Kidney glomerular epithelial cell (primary cell): ENCODE measurements at places on chromosomes 5 and 9.

DNA sequence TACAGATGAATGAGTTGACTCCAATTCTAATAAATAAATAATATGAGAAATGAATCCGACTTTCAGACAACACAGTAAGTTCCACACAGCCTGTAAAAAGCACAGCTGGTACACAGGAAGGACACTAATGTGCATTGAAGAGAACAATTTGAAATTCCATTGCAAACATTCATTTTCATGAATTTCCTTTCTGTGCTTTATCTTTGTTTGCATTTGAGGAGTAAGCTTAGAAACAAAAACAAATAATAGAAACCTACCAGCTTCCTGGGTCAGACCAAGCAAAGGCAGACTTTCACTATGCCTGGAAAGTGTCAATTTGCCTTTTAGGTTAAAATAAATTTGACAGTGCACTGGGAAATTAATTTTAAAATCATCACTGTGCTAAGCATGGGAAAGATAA lies 143.8 kb upstream of the VLDLR start:
- DNase-seq: peak; percentile 49

- DNase-seq: no peak
Measured at GRCh38 chr5:5381310-5381913, 41.1 kb upstream of the ICE1 start.

DNA sequence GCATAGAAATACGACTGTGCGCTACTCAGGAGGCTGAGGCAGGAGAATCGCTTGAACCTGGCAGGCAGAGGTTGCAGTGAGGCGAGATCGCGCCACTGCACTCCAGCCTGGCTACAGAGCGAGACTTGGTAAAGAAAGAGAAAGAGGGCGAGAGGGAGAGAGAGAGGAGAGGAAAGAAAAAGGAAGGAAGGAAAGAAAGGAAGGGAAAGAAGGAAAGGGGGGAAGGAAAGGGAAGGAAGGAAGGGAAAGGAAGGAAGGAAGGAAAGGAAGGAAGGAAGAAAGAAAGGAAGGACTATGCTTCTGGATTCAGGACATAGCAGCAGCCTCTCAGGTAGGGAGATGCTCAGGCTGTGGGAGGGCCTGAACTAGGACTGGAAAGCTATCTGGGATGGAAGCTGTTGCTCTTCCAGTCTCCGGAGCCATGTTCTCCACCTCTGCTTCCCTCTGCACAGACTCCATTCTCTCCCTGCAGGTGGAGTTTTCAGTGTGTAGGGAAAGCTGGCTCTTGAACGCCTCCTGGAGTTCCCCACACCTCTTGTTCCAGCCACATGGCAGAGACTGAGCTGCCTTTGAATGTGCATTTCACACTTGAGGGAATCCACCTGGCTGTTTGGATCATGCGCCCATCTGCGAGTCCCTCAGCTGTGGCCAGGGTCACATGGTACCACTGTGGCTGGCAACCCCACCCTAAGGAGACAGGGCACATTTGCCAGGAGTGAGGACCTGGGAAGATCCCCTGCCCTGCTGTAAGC lies 9.1 kb downstream of the SWI5 start:
- DNase-seq: no peak

GRCh38 chr5:117318528-117318927 lies 743.9 kb upstream of the SEMA6A start:
- no peak for DNase-seq

DNA sequence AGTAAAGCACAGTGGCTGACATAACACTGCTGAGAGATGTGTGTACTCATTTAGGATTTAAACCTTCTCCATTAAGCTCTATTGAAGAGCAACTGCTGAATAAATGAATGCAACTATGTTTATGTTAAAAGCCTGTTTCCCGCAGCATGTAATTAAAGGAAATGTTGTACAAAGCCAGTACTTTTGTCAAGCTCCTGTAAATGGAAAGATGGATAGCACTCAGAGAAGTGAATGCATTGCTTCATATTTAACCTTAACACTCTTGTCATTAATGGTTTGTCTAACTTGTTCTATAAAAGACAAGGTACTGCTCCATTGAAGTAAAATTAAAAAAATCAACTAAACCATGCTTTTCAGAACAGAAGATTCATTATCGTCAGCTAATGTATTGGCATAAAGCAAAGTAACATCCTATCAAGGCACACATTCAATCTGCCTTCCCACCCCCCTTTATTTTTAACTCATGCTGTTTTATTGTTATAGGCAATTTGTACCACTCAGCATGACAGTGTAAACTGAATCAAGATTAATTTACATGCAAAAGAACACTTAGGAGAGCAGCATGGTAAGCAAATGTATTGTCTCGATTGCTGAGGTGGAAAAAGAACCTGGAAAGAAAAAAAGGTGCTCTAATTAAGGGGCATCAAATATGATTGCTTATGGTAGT lies 240.9 kb upstream of the TBCA start:
- no peak for DNase-seq

DNA sequence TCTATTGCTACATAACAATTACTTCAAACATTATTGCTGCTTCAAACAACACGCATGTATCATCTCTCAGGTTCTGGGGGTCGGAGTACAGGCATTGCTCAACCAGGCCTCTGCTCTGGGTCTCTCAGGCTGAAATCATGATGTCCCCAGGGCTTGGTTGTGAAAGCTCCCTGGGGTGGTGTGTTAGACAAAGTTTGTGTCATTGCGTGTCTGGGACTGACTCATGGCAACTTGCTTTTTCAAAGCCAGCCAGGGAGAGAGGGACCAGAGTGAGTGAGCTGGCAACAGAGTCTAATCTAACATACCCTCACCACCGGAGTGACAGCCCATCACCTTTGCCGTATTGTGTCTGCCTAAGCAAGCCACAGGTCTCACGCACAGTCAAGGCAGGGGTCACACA lies 259.2 kb upstream of the NFIL3 start:
- DNase-seq: no peak

GRCh38 chr5:82234885-82235284 lies 43.3 kb downstream of the RPS23 start:
- no peak for DNase-seq

- no peak for DNase-seq
Measured at GRCh38 chr9:90773617-90774016, 28.0 kb upstream of the SYK start.

GRCh38 chr9:70675868-70676370 lies 261.5 kb upstream of the KLF9 start:
- no peak for DNase-seq

DNA sequence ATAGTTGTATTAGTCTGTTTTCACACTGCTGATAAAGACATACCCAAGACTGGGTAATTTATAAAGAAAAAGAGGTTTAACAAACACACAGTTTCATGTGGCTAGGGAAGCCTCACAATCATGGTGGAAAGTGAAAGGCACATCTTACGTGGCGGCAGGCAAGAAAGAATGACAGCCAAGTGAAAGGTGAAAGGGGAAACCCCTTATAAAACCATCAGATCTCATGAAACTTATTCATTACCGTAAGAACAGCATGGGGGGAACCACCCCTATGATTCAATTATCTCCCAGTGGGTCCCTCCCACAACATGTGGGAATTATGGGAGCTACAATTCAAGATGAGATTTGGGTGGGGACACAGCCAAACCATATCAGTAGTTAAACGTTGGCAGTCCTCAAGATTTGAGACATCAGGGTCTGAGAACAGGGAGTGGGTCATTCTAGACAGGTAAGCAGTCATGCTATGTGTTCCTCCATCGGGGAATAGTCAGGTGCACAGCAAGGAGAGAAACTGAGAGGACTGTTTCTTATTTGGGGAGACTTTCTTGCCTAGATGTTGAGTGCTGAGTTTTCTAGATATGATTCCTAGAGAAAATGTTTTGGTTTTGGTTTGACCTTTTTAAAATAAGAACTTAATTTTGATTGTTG lies 45.8 kb upstream of the ENTREP1 start:
- DNase-seq: no peak

- DNase-seq: no peak
Measured at GRCh38 chr9:16540743-16541613, 329.5 kb downstream of the BNC2 start.

GRCh38 chr9:95004411-95005277 lies 278.1 kb downstream of the AOPEP start:
- peak; percentile 31 for DNase-seq

- DNase-seq: no peak
Measured at GRCh38 chr5:44987026-44987425, 178.3 kb downstream of the MRPS30 start.

DNA sequence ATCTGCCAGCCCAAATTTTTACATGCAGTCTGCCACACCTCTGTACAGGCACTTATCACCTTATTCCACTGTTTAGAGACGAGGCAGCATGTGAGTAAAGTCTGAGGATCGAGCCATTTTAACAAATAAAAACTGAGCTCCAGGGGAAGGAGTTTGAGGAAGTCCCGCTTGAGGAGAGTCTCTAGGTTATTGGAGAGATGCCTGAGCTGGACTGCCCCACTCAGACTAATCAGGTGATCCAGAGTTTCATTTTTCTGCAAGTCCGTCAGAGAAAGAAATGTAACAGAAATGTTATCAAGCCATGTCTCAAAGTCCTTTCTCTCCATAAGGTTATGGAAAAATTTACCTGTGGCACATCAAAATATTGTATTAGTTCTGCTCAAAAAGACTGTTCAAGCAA lies 5.3 kb downstream of the FBXW2 start:
- DNase-seq: no peak

GRCh38 chr5:53820119-53820801 lies 259.8 kb downstream of the NDUFS4 start:
- no peak for DNase-seq

GRCh38 chr5:80919678-80920196 lies 40.4 kb upstream of the RASGRF2 start:
- no peak for DNase-seq

DNA sequence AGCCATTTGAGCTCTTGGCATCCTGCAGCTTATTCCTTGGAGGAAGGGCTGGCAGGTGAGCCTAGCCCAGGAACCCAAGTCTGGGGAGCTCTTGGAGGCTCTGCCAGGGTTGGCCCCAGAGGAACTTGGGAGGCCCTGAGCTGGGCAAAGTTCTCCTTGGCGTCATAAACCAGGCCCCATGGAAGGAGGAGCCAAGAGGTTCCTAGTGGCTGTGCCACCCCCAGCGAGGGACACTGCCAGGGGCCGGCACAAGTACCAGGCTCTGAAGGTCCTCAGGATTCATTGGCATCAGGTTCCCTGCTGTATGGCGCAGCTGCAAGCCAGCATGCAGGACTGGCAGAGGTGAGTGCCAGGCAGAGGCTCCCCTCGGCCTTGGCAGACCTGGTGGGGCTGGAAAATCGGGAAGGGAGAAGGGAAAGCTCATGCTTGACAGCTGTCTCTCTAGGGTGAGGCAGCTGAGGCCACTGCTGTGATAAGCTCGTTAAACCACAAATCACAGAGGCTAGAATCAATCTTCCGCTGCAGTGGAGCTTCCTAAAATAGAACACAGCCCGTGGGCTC lies 54.6 kb upstream of the SYNPO start:
- DNase-seq: no peak

DNA sequence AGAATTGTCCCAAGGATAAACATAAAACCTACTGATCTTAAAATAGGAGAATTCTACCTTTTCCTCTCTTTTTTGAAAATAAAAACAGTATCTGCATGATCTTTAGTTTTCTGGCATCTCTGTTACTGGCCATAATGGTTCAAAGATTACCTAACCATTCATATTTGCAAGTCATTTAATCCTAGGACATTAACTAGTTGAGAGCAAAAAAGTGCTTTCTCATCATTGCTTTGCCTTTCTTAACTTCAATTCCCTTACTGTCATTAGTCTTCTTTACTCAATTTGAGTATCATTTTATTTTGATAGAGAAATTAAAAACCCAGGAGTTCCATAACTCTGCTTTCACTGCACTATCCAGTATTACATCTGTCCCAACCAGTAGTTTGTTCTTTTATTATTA lies 68.6 kb downstream of the RFX3 start:
- no peak for DNase-seq

- DNase-seq: no peak
Measured at GRCh38 chr5:65021527-65022226, 252.9 kb downstream of the CWC27 start.

- no peak for DNase-seq
Measured at GRCh38 chr9:72160446-72161123, 11.3 kb downstream of the GDA start.

DNA sequence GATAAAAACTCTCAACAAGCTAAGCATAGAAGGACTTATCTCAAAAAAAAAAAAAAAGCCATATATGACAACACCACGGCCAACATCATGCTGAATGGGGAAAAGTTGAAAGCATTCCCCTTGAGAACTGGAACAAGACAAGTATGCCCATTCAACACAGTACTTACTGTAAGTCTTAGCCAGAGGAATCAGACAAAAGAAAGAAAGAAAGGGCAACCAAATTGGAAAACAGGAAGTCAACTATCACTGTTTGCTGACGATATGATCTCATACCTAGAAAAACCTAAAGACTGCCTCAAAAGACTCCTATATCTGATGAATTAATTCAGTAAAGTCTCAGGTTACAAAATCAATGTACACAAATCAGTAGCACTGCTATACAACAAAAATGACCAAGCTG lies 24.6 kb upstream of the PTGER4 start:
- DNase-seq: no peak

DNA sequence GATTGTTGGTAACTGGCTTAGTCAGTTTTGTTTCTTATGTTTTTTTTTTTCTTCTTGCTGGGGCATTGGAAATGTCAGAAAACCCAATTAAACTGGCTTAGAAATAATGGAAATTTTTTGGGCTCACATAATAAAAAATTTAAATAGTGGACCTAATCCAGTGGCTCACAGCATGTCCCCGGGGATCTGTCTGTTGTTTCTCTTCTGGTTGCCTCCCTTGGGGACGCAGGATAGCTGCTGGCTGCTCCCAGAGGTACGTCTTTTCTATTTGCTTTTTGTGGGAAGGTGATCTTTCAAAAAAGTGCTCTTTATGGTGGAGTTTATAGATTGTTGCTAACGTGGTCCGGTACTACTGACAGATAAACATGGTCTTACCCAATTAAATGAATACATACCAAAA lies 52.2 kb downstream of the LMNB1 start:
- no peak for DNase-seq

GRCh38 chr5:56954262-56954661 lies 2.3 kb upstream of the MIER3 start:
- DNase-seq: no peak

- DNase-seq: no peak
Measured at GRCh38 chr5:132901036-132901435, 27.6 kb downstream of the LEAP2 start.

GRCh38 chr5:132064738-132065331 lies 4.4 kb downstream of the IL3 start:
- peak; percentile 67 for DNase-seq

- DNase-seq: no peak
Measured at GRCh38 chr9:33414268-33414667, 11.9 kb upstream of the AQP7 start.
